Lung microvascular endothelial cell (primary cell): ENCODE measurements at places on chromosomes 4 and X. TPM values are rescaled to one million over a fixed set of nuclear protein-coding genes. Genes with fewer than 3 reads are reported as not detected.

GRCh38 chr4:157072002-157072401 lies 3.9 kb upstream of the GLRB start:
- DNase-seq = peak; percentile 39

- peak; percentile 95 for DNase-seq
These were observed 112.8 kb upstream of the ATXN3L start for GRCh38 chrX:13432414-13433297.

DNA sequence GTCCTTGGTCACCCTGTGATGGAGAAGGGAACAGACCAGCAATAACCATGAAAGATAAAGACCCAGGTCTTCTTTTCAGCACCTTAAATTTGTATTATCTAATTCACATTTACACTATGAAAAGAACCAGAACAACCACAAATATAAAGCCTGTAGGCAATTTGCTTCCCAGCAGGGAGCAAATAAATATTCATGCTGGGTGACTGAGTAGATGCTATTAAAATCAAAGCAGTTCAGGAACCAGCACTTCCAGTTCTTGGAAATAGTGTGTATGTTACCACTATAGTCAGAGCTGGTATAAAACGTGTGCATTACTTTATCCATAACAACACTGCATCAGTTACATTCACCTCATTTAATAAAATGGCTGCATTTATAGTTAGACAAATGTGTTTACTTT lies 177.8 kb upstream of the ETNPPL start:
- DNase-seq = no peak

DNA sequence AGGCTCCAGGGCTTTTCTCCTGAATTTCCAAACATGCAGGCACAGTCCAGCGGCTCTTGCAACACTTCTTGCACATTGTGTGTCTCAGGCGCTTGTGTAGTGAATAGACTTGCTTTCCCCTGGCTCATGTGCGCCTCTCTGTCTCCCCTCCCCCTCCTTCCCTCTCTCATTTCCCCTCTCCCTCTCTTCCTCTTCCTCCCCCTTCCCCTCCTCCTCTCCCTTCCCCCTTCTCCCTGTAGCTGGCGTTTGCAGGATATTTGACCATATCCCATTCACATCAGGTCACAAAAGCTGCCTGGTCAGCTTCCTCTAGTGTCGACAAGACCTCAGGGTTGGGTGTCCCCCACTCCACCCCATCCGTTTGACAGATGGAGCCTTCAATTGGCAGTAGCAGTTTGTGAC lies 2.4 kb downstream of the CHST7 start:
- peak; percentile 31 for DNase-seq

Gene NUDT10
- total RNA-seq = under 0.01 TPM in 1 of 2 replicates, not detected in the other

Gene ETDB
- total RNA-seq = not detected in 2 replicates

DNA sequence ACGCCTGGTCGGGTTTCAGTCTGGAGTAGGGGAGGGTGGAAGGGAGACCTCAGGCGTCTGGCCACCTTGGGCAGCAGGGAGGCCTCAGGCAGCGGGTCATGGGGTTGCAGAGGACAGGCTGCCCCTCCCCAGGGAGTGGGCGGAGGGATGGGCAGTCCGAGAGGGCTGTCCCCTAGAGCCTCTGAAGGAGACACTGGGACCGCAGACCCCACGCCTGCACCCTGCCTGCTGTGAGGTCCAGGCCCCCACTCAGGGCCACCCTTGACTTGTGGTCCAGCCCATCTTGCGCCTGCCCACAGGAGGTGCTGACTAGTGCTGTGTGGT lies 16.5 kb downstream of the FGFRL1 start:
- DNase-seq = no peak

- DNase-seq = no peak
These were observed 5.3 kb downstream of the SOWAHB start for GRCh38 chr4:76892601-76893000.

DNA sequence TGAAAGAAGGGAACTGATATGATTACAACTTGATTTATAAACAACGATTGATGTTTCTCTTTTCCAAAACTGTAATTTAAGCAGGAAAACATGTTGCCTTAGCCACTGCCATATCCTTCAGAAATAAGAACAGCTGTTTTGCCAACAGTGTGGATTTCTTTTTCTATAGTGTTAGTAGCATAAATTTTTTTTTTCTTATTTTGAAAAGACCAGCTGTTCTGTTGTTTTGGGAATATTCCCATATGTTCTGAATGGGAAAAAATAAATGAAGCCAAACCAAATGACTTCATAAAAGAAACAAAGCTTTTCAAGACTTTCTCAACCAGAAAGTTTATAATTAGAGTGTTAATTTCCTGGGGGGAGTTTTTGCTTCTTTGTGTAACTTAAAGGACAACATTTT lies 83.9 kb upstream of the ARHGAP24 start:
- DNase-seq = no peak

DNA sequence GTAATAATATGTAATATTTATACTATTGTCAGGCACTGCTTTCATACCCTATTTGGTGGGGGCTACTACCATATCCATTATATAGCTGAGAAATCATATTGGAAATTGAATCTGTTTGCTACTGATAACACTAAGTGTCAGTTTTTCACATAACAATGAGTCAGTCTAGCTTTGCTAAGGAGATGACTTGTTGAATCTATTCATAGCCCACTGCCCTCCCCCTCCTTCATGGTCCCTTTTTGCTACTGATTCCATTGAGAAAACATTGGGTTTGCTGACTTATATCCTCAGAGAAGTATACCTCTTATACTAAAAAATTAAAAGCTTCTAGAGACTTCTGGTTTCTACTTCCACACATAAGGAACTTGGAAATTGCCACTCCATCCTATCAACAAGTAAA lies 1898.4 kb downstream of the STIM2 start:
- DNase-seq = no peak

GRCh38 chrX:14916017-14916674 lies 42.9 kb downstream of the MOSPD2 start:
- DNase-seq = no peak

Gene GAGE1
- not detected in 2 replicates for total RNA-seq

DNA sequence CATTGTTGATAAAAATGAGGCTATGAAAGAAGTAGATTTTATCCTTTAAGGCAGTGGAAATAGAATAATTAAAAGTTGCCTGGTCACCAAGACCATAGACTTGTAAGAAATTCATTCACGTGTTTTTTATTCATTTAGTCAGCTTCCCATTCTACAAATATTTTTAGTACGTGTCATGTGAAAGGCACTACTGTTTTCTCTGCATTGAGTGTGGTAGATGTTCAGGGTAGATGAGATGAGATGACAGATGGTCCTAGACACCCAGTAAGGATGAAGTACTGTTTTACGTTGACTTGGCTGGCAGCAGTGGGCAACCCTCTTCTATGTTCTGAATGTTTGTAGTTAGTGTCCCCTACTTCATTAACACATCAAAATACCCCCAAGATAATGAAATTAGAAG lies 228.1 kb downstream of the ARHGAP24 start:
- no peak for DNase-seq
